ENCODE measurements at places on chromosomes 12 and 14.

GRCh38 chr12:24991209-24992049, 42.5 kb upstream of the BCAT1 start:
- DNase-seq, result peak; percentile 80

GRCh38 chr14:95935228-95935822, 58.7 kb downstream of the TUNAR start:
- DNase-seq, result no peak

DNA sequence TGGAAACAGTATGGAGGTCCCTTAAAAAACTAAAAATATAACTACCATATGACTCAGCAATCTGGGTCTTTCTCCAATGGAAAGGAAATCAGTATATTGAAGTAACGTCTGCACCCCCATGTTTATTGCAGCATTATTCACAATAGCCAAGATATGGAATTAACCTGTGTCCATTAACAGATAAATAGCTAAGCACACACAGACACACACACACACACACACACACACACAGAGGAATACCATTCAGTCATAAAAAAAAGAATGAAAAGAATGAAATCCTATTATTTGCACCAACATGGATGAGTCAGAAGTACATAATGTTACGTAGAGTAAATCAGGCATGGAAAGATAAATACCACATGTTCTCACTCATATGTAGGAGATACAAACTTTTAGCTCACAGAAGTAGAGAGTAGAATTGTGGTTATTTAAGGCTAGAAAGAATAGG, 4.7 kb downstream of the KLRK1 start:
- no peak for DNase-seq

- no peak for DNase-seq
These were observed 241.4 kb downstream of the PHLDA1 start for GRCh38 chr12:75790219-75790618.

- DNase-seq, result peak; percentile 63
These were observed 107.7 kb downstream of the ARF6 start for GRCh38 chr14:50000380-50001150.

DNA sequence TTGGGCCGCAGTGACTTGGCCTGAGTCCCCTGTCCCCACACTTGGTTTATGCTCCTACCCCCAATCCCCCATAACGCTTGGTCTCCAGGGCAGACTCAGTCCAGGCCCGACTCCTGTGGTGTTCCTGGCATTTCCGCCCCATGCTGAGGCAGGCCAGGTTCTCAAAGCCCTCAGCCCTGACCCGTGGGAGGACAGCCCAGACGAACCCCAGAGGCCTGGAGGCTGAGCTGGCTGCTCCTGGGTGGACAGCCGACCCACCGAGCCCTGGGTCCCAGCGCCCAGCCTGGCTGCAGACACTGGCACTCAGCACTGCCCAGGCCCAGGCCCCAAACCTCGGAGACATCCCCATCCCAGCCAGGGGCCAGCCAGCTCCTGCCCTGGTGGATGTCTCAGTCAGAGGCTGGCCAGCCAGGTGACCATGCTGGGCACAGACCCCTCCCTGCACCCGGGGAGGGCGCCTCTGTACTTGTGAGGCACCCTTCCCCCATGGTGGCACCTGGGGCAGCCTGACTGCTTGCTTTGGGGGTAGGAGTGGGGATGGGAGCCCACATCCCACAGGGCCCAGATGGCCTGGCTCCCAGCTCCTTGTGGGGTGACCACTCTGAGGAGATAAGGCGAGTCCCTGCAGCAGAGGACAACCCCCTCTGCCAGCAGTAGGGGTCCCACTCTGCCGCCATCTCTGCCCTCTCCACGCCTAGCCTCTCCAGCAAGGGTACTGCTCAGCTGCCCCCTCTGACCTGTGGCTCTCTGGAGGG, 1.4 kb downstream of the PLD4 start:
- no peak for DNase-seq

DNA sequence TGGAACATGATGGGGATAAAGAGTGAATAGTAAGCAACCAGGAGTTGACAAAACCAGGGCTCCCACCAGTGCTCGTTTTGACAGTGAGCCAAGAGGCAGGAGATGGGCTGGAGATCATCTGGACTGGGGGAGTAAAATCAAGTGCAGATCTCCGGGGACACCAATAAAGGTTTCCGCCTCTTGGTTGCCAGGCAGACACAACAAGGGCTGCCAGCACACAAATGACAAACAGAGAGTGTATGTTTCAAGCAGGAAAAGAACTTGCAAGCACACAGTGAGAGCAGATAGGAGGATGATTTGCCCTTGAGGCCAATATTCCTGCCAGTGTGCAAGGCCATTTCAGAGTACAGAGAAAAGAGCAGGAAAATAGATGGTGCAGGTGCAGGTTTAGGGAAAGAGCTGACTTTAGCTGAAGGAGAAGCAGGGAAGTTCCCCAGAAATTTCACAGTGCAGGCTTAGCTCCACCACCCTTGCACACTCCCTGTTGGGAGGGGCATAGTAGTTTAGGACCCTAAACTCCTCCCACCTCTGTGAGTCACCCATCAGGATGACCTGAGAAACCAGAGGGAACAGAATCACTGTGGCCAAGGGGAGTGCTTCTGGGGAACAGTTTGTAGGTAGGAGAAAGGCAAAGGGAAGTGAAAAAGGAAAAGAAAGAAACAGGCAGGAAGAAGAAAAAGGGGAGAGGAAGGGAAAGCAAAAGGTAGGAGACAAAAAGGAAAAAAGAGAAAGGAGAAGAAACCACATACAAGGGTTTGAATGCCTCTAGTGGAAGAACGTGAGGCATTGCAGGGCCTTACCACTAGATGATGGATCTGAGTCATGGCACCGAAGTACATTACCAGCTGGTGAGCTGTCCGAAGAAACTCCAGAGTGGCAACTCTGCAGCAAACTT, 404.4 kb downstream of the SLC6A15 start:
- no peak for DNase-seq

DNA sequence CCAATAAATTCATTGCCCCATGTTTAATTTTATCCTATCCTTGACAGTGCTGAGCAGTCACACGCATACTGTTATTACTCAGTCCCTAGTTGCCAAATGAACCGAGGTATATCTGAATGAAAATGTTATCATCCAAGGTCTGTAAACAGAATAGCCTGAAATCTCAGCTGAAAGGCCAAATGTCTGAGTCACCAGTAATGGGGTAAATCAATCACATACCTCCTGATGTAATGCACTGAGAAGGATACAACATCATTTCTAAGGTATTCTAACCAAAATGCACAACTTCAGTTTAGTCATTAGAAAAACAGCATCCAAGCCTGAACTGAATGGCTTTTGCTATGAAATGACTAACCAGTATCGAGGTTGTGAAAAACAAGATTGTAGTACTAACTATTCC, 228.6 kb downstream of the DPF3 start:
- DNase-seq, result no peak

DNA sequence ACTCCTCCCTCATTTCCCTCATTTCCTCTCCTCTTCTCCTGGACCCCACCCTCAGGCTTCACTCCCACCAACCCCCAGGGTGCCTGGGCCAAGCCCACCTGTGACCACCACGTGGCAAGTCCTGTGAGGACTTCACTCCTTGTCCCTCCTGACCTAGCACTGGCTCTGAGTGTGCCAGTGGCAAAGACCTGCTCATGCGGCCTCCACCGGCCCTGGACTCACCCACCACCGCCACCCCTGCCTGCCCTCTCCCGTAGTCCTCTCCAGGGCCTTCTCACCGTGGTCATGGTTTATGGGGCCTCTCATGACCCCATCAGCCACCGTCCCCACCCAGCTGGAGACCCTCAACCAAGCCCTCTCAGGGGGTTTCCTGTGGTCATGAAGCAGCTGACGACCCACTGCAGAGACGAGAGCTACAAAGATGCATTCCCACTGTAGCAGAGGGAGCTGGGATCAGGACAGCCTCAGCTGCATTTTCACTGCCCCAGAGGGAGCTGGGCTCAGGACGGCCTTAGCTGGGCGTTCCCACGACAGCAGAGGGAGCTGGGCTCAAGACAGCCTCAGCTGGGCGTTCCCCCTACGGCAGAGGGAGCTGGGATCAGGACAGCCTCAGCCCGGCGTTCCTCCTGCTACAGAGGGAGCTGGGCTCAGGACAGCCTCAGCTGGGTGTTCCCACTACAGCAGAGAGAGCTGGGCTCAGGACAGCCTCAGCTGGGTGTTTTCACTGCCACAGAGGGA, 3.2 kb upstream of the C14orf180 start:
- DNase-seq, result no peak
